ENCODE measurements at places on chromosomes 16 and 17. TPM values are rescaled to one million over a fixed set of nuclear protein-coding genes. Genes with fewer than 3 reads are reported as not detected.
A peak's percentile ranks its signal among the peaks of the same experiment; 100 is the strongest.

ST6GALNAC2 gene
- total RNA-seq: not detected

- H3K4me1 ChIP-seq: no peaks in the 10 kb centered on the region
- DNase-seq: no peak
- H3K4me3 ChIP-seq: no peak overlapping the region
- no peaks in the 10 kb centered on the region for H3K27me3 ChIP-seq
- no peak overlapping the region for H3K27ac ChIP-seq
These were observed 78.4 kb downstream of the KATNIP start for GRCh38 chr16:27628241-27628942.

DNA sequence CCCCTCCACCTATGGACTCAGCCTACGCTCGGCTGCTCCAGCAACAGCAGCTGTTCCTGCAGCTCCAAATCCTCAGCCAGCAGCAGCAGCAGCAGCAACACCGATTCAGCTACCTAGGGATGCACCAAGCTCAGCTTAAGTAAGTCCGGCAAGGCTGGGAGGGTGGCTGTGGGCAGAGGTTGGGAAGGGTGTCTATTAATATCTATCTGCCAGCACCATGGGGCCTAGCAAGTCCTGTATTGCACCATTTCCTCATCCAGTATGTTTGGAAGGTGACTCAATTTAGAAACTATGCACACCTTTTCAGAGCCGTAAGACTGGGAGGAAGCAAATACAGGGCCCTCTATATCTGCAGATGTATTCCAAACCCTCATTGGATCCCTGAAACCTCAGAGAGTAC, 45.0 kb upstream of the ARHGAP44 start:
- no peak for DNase-seq
- H3K36me3 ChIP-seq: no peaks in the 10 kb centered on the region
- no peak overlapping the region for H3K27ac ChIP-seq

FBXO39 gene
- 0.93 TPM for total RNA-seq

DNA sequence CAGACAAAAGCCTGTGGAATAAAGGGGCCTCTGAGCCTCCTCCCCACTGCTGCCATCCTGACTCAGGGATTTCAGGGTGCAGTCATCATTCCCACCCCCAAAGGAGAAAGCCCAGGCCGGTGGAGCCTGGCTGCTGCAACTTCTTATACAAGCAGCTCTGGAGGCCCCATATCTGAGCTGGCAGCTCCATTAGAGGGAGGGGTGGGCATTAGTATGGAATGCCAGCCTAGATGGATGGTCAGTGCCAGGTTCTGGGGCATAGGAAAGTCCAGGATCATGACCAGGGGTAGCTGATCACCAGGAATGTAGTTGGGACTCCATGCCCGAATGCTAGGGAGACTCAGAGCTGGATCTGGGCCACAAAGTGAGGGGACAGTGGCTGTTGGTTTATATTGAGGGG, 581.0 kb downstream of the KCNJ18 start:
- no peak for DNase-seq
- H3K36me3 ChIP-seq: no peaks in the 10 kb centered on the region
- no peaks in the 10 kb centered on the region for H3K27me3 ChIP-seq
- H3K27ac ChIP-seq: no peak overlapping the region

DNA sequence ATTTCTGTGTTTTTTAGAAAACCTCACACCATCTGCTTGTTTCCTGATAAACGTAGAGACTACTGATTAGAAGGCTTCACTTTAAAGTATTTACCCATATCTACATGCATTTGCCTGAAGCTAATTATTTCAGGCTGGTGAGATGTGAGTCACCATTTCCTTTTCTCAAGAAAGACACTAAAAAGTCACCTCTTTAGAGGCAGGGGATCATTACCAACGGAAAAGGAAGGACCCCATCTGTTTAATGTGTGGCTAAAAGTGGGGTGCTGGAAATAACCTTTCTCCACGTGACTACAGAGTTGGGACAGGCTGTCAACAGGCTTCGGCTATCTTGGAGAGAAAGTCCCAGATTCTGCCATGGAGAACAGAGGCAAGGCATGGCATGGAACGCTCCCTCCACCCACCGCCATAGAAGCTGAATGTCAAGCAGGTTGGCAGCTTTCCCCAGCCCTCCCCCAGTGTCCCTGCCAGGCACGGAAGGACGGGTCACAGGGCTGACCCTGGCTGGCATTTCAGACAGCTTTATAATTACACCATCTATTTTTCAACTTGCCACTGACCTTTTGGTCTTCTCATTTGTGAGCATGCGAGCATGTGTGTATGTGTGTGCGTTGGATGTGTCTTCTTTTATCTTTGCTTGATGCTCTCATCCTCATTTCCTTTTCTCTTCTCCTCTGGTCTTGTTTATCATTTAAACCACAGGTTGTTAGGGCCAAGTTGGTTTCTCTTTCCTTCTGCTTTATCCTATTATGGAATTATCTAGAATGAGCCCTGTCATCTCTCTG, 157.0 kb downstream of the CPPED1 start:
- H3K4me3 ChIP-seq: no peak overlapping the region
- H3K36me3 ChIP-seq: no peaks in the 10 kb centered on the region
- peak; percentile 6 for DNase-seq
- H3K27me3 ChIP-seq: peaks cover 2% of the 10 kb centered on the region
- H3K27ac ChIP-seq: no peak overlapping the region

GRCh38 chr17:80890196-80890920, 101.3 kb upstream of the CHMP6 start:
- no peak for DNase-seq
- H3K4me3 ChIP-seq: no peak overlapping the region
- no peaks in the 10 kb centered on the region for H3K27me3 ChIP-seq
- peak overlapping the region; percentile 96 for H3K27ac ChIP-seq

- no peaks in the 10 kb centered on the region for H3K4me1 ChIP-seq
- no peak for DNase-seq
- no peaks in the 10 kb centered on the region for H3K27me3 ChIP-seq
- no peaks in the 10 kb centered on the region for H3K36me3 ChIP-seq
- no peak overlapping the region for H3K27ac ChIP-seq
- H3K4me3 ChIP-seq: no peak overlapping the region
These were observed 176.5 kb downstream of the SALL1 start for GRCh38 chr16:50974438-50975036.

DNA sequence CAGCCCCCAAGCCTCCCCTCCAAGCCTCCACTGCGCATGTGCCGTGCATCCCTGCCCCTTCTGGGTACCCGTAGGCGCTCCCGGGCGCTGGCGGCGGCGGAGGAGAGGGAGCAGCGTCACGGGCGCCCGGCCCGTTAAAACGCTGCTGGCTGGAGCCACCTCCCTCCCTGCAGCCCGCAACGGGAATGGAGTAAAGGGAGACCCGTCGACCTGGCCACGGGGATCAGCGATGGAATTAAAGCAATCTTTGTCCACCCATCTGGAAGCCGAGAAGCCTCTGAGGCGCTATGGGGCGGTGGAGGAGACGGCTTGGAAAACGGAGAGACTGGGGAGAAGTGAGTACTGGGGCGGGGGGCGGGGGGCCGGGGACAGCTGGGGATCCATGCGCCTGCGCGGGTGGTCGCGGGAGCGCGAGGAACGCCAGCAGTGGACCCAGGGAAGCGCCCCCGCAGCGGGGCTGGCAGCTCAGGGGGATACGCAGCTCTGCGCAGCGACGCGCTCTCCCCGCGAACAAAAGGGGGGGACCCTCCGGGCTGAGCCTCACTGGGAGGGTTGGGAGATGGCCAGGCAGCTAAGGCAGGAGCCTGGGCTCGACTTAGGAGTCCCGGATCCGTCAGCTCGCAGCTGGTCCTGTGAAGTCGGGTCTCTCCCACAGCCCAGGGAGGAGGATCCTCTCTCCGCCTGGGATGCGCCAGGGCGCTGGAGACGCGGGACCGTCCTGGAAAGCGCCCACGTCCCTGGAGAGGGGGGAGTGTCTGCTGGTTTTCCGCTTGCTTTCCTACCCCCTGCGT, at the start of gene BMERB1:
Gene BMERB1 (plus strand): TSS at position 164 of the 791 bp plus-strand sequence. CDS start 66 bp downstream, at position 230.
- DNase-seq: peak; percentile 60
- H3K4me1 ChIP-seq: peaks cover 13% of the 10 kb centered on the region
- H3K27me3 ChIP-seq: no peaks in the 10 kb centered on the region
- H3K36me3 ChIP-seq: no peaks in the 10 kb centered on the region
- peak within 1 kb of the TSS; percentile 18 for H3K27ac ChIP-seq
- H3K4me3 ChIP-seq: peak within 1 kb of the TSS; percentile 96

MYH10 gene
- total RNA-seq: 125 TPM

OTOA gene
- not detected for total RNA-seq

CFDP1 gene
- total RNA-seq: 36.9 TPM

HS3ST4 gene
- total RNA-seq: 1.2 TPM

CRHR1 gene
- total RNA-seq: 0.38 TPM

ZC3H18 gene
- total RNA-seq: 31.6 TPM

DNA sequence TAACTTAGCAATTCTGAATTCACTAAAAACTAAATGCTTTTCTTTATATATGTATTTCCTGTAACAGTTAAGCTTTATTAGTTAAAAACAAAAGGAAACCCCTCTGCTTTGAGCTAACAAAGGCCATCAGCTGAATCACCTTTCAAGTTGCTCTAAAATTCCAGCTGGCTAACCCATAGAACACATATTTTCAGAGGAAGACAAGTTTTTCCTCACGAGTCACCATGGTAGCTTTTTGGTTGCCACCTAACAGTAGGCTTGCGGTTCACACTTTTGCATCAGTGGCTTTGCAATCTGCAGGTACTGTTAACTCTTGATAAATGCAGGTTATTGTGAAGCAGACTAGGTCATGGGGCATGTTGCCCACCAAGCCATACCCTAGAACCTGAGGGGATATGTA, 57.6 kb upstream of the IRX5 start:
- no peak for DNase-seq
- H3K27ac ChIP-seq: no peak overlapping the region
- no peak overlapping the region for H3K4me3 ChIP-seq
- H3K36me3 ChIP-seq: no peaks in the 10 kb centered on the region

- no peaks in the 10 kb centered on the region for H3K27me3 ChIP-seq
- no peak overlapping the region for H3K27ac ChIP-seq
- peaks cover 2% of the 10 kb centered on the region for H3K36me3 ChIP-seq
- no peak overlapping the region for H3K4me3 ChIP-seq
These were observed 3.4 kb downstream of the TMEM11 start for GRCh38 chr17:21210411-21211076.

DNA sequence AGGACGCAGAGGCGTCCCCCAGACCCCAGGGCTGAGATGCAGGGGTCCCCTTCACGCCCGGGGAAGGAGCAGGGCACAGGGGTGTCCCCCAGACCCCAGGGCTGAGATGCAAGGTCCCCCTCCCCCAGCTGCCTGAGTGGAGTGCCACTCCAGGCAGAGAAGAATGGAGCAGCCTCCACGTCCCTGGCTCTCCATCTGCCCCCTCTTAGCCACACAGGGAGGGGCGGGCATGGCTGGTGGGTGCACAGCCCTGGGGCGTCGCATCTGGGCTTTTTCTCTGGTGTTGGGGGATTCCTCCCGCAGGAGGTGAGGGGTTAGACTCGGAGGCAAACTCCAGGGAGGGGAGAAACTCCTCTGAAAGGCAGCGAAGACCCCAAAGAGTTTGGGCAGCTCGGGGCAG, 17.5 kb downstream of the CIBAR2 start:
- no peak for DNase-seq
- H3K27ac ChIP-seq: no peak overlapping the region
- H3K36me3 ChIP-seq: no peaks in the 10 kb centered on the region
- no peak overlapping the region for H3K4me3 ChIP-seq
- H3K27me3 ChIP-seq: peaks cover 11% of the 10 kb centered on the region

KRTAP3-2 gene
- not detected for total RNA-seq

ZACN gene
- 0.23 TPM for total RNA-seq

GRCh38 chr16:69286941-69287713, 24.0 kb upstream of the VPS4A start:
- H3K4me1 ChIP-seq: peaks cover 6% of the 10 kb centered on the region
- DNase-seq: peak; percentile 30
- no peaks in the 10 kb centered on the region for H3K27me3 ChIP-seq
- H3K36me3 ChIP-seq: peaks cover 10% of the 10 kb centered on the region
- no peak overlapping the region for H3K27ac ChIP-seq
- H3K4me3 ChIP-seq: no peak overlapping the region

AANAT gene
- 0.19 TPM for total RNA-seq

DNA sequence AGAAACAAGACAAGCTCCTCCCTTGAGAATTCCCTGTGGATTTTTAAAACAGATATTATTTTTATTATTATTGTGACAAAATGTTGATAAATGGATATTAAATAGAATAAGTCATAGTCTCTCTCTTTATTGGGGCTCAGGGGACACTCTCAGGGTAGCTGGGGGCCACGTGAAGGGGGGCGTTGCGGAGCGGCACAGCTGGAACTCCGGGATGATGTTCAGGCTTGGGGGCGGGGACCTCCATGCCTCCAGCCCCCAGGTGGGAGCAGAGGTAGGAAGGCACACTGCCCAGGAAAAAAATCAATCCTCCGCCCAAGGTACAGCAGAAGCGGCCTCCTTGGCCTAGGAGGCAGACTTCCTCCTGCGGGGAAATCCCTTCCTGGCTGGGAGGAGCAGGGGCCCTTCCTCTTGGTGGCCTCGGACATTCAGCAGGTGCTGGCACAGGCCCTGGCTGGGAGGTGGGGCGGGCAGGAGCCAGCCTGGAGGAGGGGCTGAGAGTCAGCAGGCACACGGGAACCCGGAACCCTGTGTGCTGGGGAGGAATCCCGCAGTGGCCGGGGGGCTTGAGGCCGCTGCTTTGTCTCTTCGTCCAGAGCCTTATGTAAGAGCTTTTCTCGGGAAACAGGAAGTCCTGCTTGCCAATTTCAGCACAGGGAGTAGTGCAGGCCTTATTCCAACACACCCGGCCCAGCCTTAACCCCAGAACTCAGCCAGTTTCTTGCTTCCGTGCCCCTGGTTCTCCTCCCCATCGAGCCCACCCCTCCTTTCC, 591 bp upstream of the TNFSF13 start:
- DNase-seq: peak; percentile 59
- H3K36me3 ChIP-seq: no peaks in the 10 kb centered on the region
- no peak overlapping the region for H3K27ac ChIP-seq
- H3K27me3 ChIP-seq: no peaks in the 10 kb centered on the region
- H3K4me3 ChIP-seq: no peak overlapping the region

DNA sequence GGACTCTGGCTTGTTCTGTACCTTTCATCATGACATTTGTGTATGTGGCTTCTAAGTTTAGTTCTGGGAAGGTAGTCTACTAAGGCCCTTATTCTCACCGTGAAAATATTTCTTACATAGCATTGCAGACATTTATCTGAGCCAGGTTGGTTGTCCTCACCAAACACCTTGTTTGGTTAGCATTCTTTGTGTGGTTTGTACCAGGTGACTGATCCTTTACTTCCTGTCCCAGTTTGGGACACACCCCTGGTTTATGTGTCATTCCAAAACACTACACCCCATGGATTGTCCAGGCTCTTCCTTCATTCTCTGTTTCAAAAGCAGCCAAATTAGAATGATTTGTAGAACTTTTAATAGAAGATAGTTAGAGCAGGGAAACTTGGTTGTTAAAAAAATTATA, 23.2 kb upstream of the DUSP14 start:
- no peaks in the 10 kb centered on the region for H3K4me1 ChIP-seq
- H3K27ac ChIP-seq: no peak overlapping the region
- no peak overlapping the region for H3K4me3 ChIP-seq
- peaks cover 29% of the 10 kb centered on the region for H3K36me3 ChIP-seq

PPP1R1B gene
- 0.39 TPM for total RNA-seq

DNA sequence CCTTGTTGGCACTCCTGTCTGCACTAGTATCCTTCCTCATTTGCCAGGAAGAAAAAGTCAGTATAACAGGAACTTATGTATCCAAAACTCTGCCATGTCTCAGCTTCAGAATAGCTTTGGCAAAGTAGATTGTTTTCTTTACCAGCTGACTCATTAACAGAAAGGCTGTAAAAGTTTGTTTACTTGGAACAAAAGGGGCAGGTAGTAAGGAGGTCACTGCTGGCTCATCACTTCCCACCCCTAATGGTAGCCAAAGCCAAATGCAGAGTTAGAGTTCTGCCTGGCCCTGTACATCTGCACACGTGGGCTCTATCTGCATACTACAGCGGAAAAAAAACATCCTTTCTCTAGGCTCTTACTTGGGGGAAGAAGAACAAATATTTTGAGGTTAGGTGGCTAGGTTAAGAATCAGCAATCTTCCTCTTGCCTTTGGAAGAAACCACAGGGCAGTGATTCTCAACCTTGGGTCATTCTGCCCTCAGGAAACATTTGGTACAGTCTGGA, 90.9 kb upstream of the BCAR1 start:
- H3K27ac ChIP-seq: peak overlapping the region; percentile 31
- no peak overlapping the region for H3K4me3 ChIP-seq
- peak; percentile 79 for DNase-seq
- H3K27me3 ChIP-seq: no peaks in the 10 kb centered on the region

All from astrocyte (in vitro differentiated cells and primary cell).